NB4 (cell line): ENCODE measurements at places on chromosomes 16 and 17.

GRCh38 chr17:44935116-44935515 lies 12.5 kb downstream of the KIF18B start:
- DNase-seq = no peak

- no peak for DNase-seq
Measured at GRCh38 chr17:82956726-82957468, 117.1 kb upstream of the ZNF750 start.

DNA sequence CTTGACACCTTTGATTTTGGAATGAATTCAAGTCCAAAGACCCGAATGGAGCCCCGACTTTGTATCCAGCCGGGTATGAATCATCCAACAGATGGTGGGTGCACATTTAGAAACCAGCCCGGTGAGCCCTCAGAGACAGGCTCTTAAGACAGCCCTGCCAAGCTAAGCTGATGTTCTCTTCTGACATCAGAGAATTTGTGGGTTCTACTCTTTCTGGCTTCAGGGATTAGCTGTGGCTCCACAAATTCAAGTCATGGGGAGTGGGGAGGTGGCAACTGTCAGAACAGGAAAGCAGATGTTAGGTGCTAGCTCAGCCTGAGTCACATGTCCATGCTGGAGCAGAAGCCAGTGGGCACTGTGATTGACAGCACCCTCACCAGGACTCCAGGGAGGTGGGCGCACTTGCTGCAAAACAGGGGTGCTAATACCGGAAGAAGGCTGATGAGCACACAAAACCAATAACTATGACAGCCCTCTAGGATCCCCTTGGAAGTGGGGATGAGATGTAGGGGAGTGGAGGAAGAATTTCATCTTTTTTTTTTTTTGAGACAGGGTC lies 31.4 kb upstream of the XYLT2 start:
- no peak for DNase-seq

- no peak for DNase-seq
Measured at GRCh38 chr17:69434164-69434579, 19.7 kb downstream of the MAP2K6 start.

DNA sequence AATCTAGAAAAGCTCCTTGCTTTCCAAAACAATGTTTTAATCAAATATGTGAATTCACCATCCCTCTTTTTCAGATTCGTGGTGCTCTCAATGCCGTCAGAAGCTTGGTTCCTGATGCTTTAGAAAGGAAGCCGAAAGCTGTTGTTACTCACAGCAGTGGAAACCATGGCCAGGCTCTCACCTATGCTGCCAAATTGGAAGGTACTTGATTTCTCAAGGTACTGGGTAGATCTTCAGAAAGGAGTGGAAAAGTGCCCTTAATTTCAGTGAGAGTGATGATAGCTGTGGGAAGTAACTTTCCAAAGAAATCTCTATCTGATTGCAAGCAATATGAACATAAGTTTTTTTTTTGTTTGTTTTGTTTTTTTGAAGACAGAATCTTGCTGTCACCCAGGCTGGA lies 14.0 kb downstream of the SRR start:
- no peak for DNase-seq

DNA sequence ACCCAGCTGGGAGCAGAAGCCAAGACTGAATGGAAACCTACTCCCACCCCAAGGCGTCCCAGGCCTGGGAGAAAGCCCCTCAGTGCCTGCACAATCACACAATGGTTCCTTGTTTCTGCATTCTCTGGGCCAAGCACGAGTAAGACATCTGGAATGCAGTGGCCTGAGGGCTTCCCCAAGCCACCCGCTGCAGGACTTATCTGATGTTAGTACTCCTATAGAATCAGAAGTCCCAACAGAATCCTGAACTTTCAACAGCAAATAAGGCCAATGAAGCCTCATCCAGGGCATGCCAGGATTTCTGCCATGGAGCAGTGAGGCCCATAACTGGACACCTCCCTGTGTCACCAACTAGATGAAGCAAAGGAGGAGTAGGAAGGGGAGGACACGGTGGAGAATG lies 28.6 kb downstream of the MYO18A start:
- DNase-seq = no peak

- DNase-seq = peak; percentile 32
Measured at GRCh38 chr16:62041401-62041800, 5.2 kb upstream of the CDH8 start.

- no peak for DNase-seq
Measured at GRCh38 chr16:49315602-49316001, 34.0 kb upstream of the CBLN1 start.

- no peak for DNase-seq
Measured at GRCh38 chr17:43645765-43646481, 15.8 kb downstream of the MEOX1 start.

DNA sequence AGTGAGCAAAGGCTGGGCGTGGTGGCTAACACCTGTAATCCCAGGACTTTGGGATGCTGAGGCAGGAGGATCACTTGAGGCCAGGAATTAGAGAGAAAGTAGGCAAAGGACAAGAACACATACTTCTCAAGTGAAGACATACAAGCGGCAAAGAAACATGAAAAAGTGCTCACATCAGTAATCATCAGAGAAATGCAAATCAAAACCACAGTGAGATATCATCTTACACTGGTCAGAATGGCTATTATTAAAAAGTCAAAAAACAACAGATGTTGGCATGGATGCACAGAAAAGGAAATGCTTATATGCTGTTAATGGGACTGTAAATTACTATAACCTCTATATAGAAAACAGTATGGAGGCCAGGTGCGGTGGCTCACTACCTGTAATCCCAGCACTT lies 12.2 kb upstream of the SLX4 start:
- DNase-seq = no peak

DNA sequence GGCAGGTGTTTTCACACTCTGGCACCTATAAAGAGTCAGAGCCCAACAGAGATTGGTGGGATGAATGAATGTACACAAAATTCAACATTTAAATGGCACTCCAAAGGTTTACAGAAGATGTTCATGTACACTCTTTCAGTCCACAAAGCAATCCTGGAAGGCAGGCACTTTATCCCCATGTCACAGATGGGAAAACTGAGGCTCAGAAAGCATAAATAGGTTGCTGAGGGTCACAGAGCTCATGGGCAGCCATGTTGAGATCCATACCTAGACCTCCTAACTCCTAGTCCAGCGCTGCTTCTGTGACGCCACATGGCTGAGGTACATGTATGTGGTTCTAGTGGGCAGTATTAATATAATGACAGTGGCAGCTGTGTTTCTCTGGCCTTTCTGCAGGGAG lies 157.7 kb upstream of the LHX1 start:
- DNase-seq = no peak

GRCh38 chr16:50310308-50311133 lies 44.2 kb downstream of the ADCY7 start:
- DNase-seq = no peak

DNA sequence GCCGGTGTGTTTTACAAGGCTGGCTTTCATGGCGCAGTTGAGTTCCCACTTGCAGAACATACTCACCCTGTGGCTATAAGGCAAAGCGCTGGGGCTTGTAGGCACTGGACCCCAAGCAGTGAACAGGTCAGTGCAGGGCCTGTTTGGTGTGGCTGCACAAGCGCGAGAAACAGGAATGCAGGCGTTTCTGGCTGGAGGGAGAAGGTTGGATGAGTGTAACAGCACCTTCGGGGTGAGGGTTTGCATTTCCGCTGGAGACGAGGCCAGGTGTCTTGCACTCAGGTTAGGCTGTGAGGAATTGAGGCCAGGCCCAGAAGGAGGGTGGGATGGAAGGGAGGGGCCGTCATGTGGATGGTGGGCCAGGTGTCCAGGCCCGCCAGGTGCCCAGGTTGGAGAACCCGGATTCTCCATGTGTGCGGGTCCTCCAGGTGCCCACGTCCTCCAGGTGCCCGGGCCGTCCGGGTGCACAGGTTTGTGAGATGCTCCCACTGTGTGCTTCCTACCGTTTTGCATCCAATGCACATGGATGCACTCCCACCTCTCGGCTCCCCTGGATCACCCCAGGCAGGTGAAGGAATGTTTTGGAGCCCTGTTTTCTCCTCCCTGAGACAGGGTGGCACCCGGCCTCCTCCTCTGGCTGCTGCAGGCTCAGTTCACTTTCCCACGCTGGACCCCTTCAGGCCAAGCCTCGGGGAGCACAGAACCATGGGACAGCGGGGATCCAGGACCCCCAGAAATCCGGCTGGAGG lies 46.0 kb downstream of the SLC7A5 start:
- no peak for DNase-seq

DNA sequence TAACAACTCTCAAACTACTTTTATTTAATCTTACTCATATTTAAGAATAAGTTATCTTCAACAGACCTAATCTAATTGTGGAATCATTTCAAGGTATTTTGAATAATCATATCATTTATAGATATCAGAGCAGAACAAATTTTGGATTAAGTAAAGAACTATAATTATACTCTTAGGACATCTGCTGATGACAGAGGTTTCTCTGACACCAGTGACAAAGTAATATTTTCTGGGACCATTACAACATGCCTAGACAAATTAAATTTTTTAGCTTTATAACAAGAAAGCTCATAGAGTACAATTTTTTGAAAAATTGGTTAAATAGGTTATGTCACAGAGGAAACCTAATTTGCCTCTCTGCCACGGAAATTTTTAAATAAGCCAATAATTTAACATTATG lies 30.5 kb downstream of the C16orf87 start:
- DNase-seq = no peak

GRCh38 chr17:53736516-53737240 lies 86.0 kb upstream of the KIF2B start:
- no peak for DNase-seq

- DNase-seq = peak; percentile 82
Measured at GRCh38 chr16:71883849-71884638, at the start of gene ZNF821. Gene ZNF821 (minus strand): TSS chr16:71884182. CDS start chr16:71879946, 4,236 bp downstream.

DNA sequence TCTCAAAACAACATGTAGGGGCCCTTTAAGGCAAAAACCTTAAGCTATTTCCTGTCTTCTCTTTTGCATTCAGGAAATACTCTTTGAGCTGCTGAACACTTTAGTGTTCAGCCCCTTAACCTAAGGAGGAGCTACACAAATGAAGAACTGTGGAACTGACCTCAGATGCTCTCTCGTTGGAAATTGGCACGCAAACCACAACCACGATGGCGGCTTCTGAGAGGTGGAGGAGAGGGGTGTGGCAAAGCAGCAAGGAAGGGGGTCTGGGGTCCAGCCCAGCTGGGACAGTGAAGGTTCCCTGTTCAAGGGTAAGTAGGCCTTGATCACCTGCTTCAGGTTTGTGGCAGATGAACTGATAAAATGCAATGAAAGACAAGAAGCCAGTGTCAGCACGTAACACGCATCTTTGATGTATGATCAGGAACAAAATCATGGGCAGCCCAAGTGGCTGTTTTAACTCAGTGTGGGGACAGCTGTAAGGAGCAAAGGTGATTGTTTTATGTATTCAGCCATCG lies 291.6 kb upstream of the TNRC6C start:
- peak; percentile 84 for DNase-seq

DNA sequence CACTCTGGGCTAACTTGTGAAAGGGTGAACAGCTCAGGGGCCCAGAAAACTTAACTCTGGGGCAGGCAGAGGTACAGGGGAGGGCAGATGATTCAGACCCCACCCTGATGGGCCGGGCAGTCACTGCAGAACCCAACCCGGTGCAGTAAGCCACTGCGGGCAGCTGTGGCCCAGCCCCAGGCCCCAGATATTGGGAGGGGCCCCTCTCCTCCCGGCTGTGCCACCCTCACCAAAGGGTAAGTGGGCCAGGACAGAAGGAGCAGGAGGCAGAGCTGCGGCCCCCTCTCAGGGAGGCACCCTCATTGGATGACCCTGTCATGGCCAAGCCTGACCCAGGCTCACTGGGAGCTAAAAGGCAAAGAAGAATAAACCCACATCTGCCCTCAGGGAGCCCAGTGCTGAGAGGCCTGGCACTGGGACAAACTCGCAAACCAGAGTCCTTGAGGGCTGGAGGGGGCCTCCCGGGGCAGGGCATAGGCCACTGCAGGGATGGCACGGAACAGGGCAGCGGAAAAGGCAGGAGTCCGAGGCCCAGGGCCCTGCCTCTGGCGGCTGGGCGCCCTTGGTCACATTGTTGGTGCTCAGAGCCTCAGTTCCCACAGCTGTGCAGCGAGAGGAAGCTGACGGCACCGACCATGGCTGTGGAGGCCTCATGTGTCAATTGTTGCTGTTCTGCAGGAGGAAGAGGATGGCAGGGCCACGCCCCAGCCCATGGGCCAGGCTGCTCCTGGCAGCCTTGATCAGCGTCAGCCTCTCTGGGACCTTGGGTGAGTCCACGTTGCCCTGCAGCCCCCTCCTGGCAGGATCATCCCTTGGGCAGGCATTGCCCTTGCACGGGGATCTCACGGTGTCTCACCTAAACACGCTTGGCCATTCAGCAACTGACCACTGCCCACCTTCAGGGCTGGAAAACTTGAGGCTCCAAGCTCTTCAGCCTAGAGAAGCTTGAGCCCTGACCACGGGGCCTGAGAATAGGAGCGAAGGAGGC lies 3.1 kb downstream of the ITGB4 start:
- no peak for DNase-seq

DNA sequence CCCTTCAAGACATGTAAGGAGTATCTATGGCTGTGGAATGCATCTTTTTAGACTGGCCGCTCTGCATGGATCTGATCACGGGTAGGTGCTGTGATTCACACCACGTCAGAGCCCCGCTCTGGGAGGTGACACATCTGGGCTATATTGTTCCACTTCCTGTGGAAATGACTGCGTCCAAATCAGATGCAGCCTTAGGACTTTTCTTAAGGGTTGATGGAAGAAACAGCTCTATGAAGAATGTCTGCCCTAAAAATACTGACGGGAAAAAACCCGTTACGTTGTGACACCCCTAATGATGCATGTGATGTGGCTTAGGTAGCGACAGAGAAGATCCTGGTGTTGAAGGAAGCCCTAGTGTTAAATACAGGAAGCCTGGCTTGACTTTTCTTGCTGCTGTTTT lies 12.2 kb downstream of the BANP start:
- DNase-seq = no peak

GRCh38 chr17:50892101-50892776 lies 26.1 kb upstream of the TOB1 start:
- DNase-seq = no peak

GRCh38 chr17:43701318-43701743 lies 39.6 kb upstream of the MEOX1 start:
- peak; percentile 87 for DNase-seq

GRCh38 chr16:715477-716199 lies 720 bp downstream of the METRN start:
- DNase-seq = peak; percentile 51

DNA sequence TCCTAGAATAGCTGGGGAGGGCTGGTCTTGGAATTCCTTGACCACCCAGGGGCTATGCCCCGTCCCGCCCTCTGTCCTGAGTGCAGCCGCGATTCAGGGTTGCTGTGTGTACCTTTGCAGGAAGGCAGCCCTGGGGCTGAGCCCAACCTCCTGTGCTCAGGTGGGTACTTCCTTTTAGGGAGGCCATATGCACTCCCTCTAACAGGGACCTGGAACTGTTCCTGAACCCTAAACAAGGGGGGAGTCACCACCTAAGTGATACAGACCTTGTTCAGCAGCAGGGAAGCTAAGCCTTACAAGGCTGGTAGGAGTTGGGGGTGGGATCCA lies 24.6 kb downstream of the LLGL2 start:
- no peak for DNase-seq

- DNase-seq = no peak
Measured at GRCh38 chr16:66534376-66534799, 15.5 kb downstream of the TK2 start.

GRCh38 chr17:66184392-66184791 lies 7.5 kb downstream of the CEP112 start:
- DNase-seq = no peak
